ENCODE measurements at places on chromosomes 2 and 18.

GRCh38 chr2:106113361-106113966 lies 80.6 kb downstream of the UXS1 start:
- no peak for DNase-seq

DNA sequence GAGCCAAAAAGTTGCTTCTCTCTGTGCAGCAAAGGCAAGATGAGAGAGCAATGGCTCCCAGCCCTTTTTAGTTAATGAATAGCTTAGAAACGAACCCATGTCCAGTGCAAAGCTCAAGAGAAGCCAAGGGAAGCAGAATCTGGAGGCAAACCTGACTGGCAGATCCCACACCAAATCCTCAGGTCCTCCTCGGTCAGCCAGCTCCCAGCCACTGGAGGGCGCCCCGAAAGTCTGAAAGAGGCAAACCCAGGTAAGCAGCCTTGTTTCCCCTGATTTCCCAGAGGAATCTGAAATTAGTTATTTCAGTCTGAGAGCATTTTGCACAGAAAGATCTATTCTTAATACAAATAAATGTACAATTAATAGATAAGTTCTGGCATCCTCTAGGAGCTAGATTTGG lies 71.3 kb upstream of the PID1 start:
- peak; percentile 5 for DNase-seq

DNA sequence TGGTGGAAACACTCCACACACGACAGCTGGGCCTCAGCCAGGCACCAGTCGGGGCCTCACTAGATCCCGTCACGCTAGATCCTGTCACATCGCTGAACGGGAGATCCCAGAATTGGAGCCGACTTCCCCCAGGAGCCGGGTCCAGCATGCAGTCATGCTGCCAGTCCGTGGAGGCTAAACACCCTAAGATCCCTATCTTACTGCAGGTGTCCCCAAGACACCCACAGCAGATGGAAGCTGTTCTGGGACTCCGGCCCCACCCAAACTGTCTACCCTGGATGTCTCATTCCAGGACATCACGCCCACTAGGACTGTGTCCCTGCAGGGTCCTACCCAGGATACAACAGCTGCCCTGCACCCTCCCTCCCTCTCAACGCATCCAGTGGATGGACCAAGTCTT lies 23.4 kb downstream of the ZNF516 start:
- no peak for DNase-seq

DNA sequence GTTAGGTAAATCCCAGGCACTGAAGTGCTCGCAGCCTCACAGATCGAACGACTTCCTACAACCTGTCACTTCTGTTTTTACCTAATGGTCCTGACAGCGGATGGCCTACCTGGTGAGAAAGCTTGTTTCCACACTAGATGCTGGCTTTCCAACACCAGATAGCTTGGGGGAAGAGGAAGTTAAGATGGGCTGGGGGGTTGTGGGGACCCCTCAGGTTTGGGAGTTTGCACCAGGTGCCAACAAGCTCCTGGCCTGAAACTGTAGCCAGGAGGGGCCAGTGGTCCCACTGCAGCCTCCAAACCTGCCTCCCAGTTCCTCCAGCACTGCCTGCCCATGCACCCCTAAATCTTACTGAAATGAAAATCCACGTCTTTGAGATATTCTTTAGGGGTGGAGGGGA lies 3.9 kb downstream of the TMEM185B start:
- DNase-seq, result no peak

DNA sequence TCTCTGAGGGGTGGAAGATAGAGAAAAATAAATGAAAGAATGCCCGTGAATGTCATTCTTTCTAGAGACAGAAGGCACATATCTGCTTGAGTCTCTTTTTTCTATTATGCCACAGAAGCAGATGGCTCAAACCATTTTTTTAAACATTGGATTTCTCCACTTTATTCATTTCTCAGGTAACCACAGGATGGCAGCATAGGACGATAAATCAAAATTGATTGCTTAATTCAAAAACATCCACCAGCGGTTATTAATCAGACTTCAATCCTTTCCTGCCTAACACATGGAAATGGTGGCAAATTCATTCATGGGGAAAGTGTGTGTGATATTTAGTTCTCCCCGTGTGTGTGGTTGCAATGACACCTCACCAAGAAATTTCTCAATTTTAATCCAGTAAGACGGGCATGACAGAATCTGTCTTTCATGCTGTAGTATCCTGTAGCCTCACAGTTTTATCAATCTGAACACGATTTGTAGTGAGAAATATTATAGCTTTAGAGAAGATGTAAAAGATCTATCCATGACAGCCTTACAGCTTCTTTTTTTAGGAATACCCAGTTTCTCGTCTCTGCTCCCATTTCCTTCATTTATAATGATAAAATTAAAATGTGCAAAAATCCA lies 72.2 kb downstream of the DSC3 start:
- DNase-seq, result peak; percentile 84

DNA sequence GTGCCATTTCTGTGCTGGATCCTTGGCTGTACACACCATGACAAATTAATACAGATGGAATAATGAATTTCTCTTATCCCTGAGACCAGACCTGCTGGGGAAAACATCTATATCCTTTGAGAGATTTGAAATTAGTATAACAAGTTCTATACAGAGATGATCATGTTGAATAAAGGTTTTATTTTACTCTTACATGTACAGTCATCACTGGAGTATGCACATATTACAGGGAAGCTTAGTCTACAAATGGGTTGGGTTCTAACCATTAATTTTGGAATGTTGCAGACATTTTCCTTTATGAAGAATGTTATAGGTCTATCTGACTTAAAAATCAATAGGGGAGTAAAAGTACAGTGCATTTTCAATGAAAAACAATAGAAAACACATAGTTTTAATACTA lies 29.9 kb upstream of the MMADHC start:
- DNase-seq, result no peak

- DNase-seq, result no peak
Observed at GRCh38 chr2:71602115-71602495, 148.7 kb downstream of the DYSF start.

DNA sequence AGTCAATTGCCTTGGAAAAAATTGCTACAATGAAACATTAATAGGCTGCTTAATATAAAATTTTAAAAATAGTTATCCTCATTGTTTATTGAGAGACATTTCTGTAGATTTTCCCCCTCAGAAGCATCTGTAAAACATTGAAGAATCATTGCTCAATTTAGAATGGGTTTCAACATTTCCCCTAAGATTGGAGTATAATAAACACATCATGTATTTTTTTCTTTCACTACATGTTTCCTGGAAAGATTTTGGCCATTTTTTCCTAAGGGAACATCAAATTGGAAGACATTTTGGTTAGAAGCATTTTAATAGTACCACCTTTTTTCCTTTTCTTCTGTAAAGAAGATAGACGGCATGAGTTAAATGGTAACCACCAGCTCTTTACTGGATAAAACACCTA lies 443.2 kb upstream of the SPHKAP start:
- DNase-seq, result no peak

Data from NCI-H1417 (cell line).